Epithelial cell of esophagus (primary cell): ENCODE measurements at places on chromosomes 11 and 22.

DNA sequence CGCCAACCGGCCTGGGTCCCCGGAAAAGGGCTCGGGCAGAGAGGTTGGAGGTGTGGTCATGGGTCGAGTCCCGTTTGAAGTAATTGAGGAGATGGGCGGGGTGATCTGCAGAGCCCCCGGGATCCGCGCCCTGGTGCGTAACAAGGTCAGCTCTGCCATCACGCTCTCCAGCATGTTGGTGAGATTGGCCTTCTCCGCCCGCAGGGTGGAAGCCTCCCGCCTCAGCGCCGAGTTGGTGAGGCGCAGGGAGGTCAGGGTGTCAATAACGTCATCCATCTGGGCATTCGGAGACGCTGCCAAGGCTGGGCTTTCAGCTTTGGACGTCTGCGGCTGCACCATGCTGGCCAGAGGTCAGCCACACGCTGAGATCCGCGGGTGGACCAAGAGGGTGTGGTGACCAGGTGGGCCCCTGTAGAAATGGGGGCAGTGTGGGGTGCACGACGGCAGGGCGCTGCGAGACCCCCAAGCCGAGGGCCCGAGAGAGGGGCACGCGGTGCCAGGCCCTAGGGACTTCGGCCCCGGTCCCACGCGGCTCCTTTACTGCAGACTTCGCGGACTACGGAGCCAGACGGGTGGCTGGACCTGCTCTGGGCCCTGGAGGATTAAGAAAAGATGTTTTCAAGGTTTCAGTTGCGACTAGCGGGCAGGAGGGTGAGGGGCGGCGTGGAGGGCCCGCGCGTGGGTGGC, 672 bp downstream of the RTL6 start:
- DNase-seq: no peak

GRCh38 chr22:26592421-26592891, 2.5 kb upstream of the TPST2 start:
- DNase-seq: peak; percentile 56

DNA sequence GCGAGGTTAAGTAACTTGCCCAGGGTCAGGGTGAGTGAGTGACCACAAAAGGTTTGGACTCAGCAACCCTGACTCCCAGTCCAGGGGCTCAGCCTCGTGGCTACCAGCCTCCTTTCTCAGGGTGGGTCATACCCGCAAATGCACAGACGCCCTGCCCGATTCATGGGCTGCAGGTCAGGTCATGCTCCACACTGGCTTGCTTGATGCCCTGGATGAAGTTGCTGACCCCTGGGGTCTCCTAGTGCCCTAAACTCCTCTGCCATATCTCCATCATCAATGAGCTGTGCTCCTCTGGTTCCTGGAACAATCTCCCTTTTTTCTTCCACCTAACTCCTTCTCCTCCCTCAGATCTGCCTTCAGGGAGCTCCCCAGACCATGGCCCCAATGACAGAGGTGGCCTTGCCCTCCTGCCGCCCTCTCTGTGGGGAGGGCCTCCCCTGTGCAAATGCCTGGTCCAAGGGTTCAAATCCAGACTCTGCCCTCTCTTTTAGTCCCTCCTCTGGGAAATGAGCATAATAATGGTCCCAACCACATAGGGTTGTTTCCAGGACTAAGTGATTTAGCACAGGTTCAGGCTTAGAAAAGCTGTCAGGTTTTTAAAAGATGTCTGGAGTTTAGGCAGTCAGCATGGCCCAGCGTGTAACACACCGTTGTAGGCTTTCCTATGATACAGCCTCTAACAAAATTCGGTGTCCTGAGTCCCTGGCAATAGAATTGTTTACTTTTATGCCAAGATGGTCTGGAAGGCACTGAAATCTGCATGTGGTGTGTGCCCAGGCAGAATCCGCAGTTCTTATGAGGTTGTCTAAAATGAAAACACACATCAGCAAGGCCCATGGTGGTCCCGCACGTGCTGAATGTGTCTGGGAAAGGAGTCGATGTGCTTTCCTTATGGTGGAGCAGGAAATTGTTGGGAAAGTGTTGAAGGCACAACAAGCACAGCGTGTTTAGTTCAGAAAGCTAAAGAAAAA, 63.6 kb downstream of the CD82 start:
- no peak for DNase-seq

GRCh38 chr11:33187998-33188722, 26.9 kb upstream of the CSTF3 start:
- no peak for DNase-seq

DNA sequence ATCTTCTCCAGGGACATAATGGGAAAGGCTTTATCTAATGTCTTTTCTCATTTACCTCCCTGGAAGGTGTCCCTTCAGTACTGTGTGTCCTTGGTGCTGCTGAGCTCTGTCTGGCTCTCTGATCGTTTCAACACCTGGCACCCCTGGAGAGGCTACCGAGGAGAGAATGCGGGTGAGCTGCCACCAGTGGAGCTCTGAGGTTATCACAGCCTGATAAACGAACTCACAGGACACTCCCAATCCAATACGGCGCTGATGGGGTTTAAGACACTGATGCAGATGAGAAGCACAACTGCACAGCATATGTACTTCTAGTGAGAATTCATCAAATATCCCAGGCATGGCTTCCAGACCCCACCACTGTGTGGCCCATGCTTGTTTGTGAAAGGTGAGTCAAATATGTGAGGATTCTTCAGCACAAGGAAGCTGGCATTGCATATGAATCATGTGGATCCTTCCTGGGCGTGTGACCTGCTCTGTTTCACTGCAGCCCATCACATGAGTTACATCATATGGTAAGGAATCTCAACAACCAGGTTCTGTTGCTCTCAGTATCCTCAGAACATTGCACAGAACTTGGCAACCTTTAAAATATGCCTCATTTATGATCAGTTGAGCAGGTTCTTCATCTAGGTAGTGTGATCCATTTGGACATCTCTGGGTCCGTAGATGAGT, 34.8 kb upstream of the VWA5A start:
- DNase-seq: peak; percentile 99

GRCh38 chr11:60923326-60923725, 934 bp upstream of the TMEM132A start:
- DNase-seq: no peak

DNA sequence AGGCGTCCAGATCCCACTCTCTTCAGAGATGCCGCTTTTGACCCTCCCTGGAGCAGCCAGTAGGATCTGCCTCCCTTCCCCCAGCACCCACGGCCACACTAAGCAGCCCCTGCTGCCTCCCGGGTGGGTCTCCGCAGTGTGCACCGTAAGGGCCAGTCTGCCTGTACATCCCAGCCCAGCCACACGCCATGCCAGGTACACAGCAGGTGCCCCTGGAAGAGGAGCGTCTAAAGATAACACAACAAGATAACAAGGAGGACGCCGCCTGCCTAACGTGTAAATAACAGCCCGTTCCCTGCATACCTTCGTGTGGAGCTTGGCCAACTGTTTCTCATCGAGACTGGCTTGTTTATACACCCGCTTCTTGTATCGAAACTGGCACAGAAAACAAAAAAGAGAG, 139.4 kb downstream of the SHANK2 start:
- no peak for DNase-seq
